ENCODE measurements at places on chromosomes 7 and 10. TPM values are rescaled to one million over a fixed set of nuclear protein-coding genes. Genes with fewer than 3 reads are reported as not detected.

The KLLN gene
- total RNA-seq, result 0.33 TPM

- DNase-seq, result no peak
Measured at GRCh38 chr10:118171861-118172260, 125.1 kb upstream of the RAB11FIP2 start.

- no peak for DNase-seq
Measured at GRCh38 chr7:66571568-66571967, 57.1 kb upstream of the KCTD7 start.

GRCh38 chr10:19702215-19702614, 114.0 kb upstream of the PLXDC2 start:
- no peak for DNase-seq

GRCh38 chr10:31618541-31619291, 299.7 kb downstream of the ZEB1 start:
- DNase-seq, result no peak

Data from CD4-positive, alpha-beta T cell (primary cell).